Neural progenitor cell (in vitro differentiated cells): ENCODE measurements at places on chromosomes 3 and 15.

DNA sequence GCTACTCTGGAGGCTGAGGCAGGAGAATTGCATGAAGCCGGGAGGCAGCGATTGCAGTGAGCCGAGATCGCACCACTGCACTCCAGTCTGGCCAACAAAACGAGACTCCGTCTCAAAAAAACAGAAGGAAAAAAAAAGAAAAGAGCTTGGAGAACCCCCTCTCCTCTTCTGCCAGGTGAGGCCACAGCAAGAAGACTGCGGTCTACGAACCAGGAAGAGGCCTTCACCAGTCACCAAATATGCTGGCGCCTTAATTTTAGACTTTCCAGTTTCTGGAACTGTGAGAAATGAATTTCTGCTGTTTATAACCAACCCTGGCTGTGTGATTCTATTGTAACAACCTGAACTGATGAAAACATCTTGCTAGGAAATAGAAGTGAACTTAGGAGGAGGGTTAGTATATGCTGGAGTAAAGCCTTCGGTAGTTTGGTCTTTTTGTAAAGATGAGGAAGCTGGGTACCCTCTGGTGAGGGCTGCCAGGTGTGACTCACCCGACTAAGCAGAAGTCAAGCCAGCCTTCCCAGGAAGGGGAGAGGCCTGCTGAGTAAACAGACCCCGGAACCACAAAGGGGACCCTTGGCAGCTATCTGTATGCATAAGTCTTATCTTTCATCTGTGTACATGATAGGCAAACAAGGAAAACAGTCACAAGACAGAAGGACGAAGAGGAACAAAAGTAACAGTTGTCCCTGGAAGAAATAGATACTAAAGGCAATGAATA lies 78.7 kb downstream of the KLF13 start:
- DNase-seq, result no peak

- DNase-seq, result no peak
These were observed 12.8 kb upstream of the CSRNP1 start for GRCh38 chr3:39166134-39166710.

- DNase-seq, result no peak
These were observed 43.7 kb downstream of the PCSK6 start for GRCh38 chr15:101445562-101446517.

- DNase-seq, result no peak
These were observed 107.2 kb upstream of the MME start for GRCh38 chr3:154972951-154973350.

GRCh38 chr15:66269326-66270090 lies 16.0 kb upstream of the MEGF11 start:
- DNase-seq, result peak; percentile 38

DNA sequence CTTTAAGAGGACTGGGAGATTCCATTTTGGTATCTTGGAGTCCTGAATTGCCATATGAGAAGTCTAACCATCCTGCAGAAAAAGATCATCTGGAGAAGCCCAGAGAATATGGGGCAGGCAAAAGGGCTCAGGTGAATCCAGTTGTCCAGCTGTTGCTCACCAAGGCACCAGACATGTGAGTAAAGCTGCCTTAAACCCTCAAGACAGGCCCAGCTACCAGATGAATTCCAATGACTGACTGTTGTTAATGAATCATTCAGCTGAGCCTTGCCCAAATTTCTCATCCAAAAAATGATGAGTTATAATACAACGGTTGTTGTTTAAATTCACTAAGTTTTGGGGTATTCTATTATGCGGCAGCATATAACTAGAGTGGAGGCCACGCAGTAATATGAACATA lies 22.0 kb upstream of the NANOGP8 start:
- DNase-seq, result no peak

DNA sequence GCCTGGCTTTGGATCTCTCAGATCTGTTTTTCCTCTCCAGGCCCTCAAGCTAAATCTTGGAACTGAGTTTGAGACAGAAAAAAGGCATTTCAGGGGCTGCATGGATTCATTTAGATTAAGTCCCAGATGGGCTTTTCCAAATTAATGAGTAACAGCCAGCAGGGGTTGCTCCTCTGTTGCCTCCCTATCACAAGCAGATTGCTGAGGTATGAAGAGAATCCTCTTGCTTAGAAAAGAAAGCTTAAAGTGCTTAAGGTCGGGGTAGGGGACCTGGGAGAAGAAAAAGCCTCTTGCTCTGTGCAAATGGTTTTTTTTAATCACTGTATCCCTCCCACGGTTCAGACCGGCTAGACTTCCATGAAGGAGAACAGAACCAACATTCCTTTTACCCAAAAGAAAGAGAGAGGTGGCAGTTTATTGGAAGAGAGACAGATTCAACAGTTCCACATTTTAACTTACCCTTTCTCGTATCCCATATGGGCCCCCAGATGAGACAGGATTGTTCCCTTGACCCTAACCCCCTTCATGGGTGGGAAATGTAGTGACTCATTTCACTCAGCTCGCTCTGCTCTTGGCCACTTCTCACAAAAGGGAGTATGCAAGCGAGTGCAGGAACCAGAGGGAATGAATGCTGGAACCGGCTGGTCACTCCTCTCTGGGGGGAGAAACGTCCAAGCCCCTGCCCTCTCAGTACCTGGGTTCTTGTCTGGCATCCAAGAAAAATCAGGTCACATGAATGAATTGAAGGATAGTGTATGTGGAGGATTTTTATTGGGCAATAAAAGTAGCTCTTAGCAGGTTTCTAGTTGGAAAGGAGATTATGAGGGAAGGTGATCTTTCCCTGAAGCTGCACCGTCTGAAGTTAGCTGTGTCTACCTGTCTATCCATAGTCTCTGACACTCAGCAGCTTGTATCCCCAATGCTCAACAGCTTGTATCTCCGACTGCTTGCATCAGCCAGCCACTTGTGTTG lies 745.2 kb downstream of the SI start:
- peak; percentile 82 for DNase-seq

GRCh38 chr3:45592405-45592804 lies 2.1 kb upstream of the LIMD1 start:
- no peak for DNase-seq

- DNase-seq, result no peak
These were observed 101.9 kb upstream of the GALNT15 start for GRCh38 chr3:16072420-16073110.

- DNase-seq, result no peak
These were observed 146.1 kb upstream of the SLC24A5 start for GRCh38 chr15:47974724-47975123.

DNA sequence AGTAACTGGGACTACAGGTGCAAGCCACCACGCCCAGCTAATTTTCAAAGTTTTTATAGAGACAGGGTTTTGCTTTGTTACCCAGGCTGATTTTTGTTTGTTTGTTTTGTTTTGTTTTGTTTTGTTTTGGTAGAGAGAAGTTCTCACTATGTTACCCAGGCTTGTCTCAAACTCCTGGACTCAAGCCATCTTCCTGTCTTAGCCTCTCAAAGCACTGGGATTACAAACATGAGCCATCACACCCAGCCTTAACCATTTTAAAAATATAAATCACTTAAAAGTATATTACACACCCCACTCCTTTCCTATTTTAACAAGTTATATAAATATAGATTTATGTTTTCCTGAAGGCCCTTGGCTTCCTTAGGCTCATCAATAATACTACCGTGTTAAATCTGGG lies 6.5 kb upstream of the DYNC1LI1 start:
- DNase-seq, result no peak

GRCh38 chr15:101056366-101057334 lies 137.5 kb downstream of the LRRK1 start:
- DNase-seq, result no peak

GRCh38 chr3:86867982-86868381 lies 123.0 kb downstream of the VGLL3 start:
- DNase-seq, result no peak

GRCh38 chr3:102826636-102827035 lies 391.8 kb downstream of the ZPLD1 start:
- no peak for DNase-seq

DNA sequence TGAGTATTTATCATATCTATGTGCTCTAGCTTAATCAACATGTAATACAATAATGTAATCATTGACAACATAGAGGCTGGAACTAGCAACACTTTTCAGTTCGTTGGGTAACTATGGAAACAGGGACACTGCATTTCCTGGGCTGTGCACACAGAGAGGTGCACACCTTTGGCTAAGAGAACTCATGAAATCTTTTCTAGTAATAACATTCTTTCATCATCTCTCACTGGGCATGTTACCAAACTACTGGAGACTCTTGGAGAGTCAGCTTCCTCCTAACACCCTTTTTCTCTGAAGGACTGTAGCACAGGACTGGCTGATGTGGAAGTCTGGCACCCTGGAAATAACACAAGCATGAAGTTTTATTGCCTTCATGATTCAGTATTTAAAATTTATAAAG lies 135.6 kb downstream of the KCNMB2 start:
- DNase-seq, result no peak

- DNase-seq, result no peak
These were observed 18.5 kb downstream of the KBTBD8 start for GRCh38 chr3:67016522-67017080.

GRCh38 chr3:139310474-139310933 lies 33.3 kb upstream of the MRPS22 start:
- no peak for DNase-seq

DNA sequence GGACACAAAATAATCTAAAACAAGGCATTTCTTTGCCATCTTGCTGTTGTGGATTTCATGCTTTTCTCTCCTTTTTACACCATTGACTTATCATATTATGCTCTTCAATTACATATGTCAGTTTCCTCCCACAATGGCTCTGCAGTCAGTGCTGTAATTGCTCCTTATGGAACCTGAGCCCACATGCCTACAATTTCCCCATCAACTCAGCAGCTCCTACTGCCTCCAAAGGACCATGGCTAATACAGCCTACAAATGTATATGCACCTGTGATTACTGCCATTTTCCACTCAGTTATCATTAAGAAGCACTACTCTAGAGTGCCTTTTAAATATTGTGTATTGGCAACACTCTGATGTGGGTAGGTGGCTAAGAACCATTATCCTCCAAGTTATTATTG lies 30.8 kb downstream of the RTP4 start:
- no peak for DNase-seq

DNA sequence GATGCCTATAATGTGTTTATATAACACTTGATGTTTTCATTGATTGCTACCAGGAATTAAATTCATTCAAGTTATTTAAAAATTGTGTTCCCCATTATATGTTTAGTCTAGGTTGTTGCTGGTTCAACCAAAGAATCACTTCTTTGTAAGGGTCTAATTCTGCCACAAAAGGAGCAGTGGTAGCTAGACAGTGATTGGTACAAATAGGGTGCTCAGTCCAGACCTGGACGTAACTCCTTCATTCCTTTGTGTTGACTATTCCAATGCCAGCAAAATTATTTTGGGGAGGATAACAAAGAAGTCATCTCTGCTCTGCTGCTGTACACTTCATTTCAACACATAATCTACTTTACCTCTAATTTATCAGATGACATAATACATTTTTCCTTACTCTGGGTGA lies 1.2 kb downstream of the CHMP2B start:
- DNase-seq, result peak; percentile 17

DNA sequence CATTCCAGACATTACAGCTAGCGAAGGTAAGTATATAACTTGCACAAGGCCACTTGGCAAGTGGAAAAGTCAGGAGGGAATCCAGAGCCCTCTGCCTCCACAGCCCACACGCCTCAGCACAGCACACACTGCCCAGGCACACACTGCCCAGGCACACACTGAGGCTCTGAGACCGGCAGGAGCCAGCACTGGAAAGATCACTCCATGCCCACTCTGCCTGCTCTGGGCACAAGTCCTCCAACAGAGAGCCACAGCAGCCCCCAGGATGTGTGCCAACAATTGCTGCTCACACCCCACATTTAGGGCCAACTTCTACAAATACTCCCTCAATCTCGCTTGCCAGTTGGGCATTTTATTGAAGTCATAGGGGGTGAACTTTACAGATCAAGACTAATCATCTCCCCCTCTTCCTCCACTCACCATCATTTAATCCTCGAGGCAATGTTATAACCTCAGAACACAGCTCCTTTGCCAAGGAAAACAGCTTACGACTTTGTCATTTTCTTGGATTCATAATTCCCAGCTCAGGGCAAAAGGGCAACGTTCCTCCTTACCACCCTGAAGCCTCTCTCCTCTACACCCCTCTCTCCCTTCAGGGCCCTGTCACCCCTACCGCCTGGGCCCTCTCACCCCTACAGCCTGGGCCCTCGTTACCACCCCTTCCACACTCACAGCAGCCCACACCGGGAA lies 53.0 kb upstream of the TPM1 start:
- DNase-seq, result no peak

- DNase-seq, result peak; percentile 46
These were observed 7.3 kb downstream of the ARL6IP5 start for GRCh38 chr3:69092030-69092516.

DNA sequence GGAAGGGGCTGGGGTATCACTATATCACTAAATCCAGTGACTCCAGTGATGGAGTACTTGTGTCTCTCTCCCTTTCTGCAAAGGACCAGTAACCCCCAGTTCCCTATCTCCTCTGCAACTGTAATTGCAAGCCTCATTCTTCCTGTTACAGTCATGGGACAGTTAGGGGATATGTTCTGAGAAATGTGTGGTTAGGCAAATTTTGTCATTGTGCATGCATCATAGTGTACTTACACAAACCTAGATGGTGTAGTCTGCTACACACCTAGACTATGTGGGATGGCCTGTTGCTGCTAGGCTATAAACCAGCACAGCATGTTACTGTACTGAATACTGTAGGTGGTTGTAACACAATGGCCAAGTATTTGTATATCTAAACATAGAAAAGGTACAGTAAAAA lies 2.2 kb downstream of the VPS8 start:
- DNase-seq, result no peak

DNA sequence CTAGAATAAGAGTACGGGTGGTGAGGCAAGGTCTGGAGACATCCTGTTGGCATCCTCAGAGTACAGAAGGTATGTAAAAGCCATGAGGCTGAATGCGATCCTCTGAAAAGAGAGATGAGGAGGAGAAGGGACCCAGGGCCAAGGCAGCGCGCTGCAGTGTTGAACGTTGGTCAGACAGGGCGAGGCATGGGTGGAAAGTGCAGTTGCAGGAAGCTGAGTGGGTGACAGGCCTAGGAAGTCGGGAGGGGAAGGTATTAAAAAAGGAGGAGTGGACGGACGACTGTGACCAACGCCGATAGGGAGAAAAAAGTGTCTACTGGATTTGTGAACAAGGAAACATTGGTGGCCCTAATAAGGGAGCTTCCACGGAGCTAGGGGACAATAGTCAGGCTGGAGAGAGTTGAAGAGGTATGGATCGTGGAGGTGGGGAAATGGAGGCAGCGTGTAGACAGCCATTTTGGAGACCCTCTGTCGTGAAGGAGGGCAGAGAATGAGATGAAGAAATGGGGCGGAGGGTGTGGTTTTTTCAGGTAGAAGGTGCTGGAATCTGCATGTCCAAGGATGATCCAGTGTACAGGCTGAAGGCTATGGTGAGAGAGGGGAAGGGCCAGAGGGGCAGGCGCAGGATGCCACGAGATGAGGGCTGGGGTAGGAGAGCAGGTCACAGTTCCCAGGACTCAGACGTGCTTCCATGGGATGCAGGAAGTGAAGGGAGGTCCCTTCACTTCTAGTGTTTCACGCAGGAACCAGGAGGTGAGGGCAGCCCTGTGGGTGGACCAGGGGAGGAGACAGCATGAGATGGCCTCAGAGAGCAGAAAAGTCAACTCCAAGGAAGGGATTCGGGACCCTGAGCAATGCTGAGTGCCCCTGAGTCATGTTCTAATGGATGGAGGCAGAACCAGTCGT lies 115.9 kb downstream of the ASB7 start:
- no peak for DNase-seq
